ENCODE measurements at places on chromosomes 7 and 10.
A peak's percentile ranks its signal among the peaks of the same experiment; 100 is the strongest.

- peak; percentile 7 for DNase-seq
These were observed 41.8 kb upstream of the LRRC18 start for GRCh38 chr10:48981310-48981907.

DNA sequence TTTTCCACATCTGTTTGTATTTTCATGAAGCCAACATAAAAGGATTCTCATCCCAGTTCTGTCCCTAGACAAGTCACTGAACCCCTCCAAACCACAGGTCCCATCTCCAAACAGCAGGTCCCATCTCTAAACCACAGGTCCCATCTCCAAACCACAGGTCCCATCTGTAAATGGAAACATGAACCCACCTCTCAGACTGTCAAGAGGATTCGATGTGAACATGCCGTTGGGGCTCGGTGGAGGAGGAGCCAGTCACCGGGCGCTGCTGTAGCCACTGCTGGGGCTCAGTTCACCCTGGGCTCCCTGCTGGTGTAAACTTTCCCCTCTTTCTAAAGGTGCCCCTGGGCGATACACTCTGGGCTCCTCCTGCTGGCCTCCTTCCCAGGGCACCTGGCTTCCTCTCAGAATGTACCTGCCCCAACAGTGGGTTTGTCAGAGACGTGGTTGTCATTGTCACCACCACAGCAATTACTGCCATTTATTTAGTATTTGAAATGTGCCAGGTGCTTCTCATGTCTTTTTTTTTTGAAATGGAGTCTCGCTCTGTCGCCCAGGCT lies 13.0 kb downstream of the LHPP start:
- no peak for DNase-seq

GRCh38 chr7:92910976-92911375 lies 74.6 kb upstream of the CDK6 start:
- DNase-seq, result no peak

GRCh38 chr7:45031829-45032228 lies 31.8 kb downstream of the CCM2 start:
- DNase-seq, result no peak

GRCh38 chr10:10053051-10053450 lies 964.6 kb upstream of the CELF2 start:
- no peak for DNase-seq

GRCh38 chr7:40808378-40808942 lies 673.7 kb downstream of the SUGCT start:
- DNase-seq, result no peak

GRCh38 chr10:21525367-21526187 lies at the start of gene SKIDA1:
Gene SKIDA1 (minus strand): TSS chr10:21525682. CDS start chr10:21517822, 7,860 bp downstream.
- peak; percentile 92 for DNase-seq

DNA sequence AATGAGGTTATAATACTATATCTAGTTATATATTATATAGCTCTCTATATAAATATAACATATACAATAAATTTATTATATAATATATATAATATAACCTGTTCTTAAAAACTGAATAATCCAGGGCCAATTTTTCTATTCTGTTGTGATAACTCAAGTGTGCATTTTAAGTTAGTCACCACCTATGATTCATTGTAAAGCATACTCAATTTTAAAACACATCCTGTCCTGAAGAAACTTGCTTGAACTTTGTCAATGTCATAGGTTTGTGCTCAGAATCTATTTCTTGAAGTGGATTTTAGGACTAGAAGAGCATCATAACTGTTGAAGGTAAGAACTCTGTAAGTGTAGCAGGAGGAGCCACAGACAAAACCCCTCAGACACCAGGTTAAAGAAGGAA lies 1209.8 kb downstream of the REEP3 start:
- DNase-seq, result no peak

- no peak for DNase-seq
These were observed 12.8 kb upstream of the GNAT3 start for GRCh38 chr7:80524693-80525092.

DNA sequence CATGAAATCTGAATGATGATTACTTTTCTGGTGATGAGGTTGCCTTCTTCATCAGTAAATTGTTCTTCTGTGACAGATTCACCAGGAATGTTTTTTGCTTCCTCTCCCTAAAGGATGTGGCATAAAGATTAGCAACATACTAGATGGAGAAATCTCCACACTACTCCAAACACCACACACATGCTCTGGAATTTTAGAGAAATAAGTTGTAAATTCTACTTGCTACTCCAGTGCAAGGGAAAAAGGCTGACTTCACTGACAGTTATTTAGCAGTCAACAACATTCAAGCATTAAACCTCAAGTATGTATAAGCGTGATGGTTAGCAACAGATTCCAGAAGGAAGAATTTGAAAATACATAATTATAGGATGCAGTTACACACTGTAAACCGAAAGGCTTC lies 137.9 kb upstream of the CCDC6 start:
- DNase-seq, result no peak

DNA sequence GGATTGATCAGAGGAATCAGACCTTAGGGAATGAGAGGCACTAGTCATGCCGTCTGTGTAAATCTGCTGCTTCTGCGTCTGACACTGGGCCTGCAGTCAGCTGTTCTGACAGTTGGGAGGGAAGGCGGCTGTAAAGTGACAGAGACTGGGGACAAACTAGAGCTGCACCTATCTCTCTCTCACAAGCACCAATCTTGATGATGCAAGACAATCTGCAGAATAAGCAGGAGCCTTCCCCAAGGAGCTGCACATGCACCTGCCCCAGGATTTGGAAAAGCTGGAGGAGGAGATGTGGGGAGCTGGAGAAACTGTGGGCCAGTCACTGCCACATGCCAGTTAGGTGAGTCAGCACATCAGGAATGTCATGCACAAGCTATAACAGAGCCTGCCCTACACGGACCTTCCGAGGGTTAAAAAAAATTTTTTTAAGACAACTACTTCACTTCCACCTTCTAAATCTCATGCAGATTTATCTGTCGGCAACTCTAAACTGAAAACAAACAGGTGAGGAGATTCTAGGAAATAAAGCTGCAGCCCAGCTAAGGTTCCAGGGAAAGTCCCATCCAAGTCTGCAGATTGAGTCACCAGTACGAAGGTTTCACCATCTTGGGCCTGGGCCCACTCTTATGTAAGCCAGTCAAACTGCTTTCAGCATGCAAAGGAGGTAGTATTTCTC lies 39.2 kb downstream of the ENO4 start:
- DNase-seq, result no peak

DNA sequence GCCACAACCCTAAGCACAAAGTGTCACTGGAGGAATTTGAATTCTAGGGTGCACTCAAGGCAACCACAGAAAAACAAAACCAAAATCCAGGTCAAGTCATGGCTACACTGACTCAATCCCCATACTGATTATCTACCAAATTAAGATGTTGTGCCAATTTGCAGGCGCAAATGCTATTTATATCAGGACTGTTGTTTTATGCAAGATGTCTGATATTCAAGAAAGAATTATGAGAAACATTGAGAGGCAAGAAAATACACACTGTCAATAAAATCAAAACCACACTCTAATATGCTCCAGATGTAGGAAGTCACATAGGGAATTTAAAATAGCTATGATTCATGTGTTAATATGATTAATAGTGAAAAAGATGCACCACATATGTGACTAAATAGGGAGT lies 141.3 kb upstream of the MINDY3 start:
- no peak for DNase-seq

GRCh38 chr7:18491871-18492270 lies 3.7 kb upstream of the HDAC9 start:
- no peak for DNase-seq

DNA sequence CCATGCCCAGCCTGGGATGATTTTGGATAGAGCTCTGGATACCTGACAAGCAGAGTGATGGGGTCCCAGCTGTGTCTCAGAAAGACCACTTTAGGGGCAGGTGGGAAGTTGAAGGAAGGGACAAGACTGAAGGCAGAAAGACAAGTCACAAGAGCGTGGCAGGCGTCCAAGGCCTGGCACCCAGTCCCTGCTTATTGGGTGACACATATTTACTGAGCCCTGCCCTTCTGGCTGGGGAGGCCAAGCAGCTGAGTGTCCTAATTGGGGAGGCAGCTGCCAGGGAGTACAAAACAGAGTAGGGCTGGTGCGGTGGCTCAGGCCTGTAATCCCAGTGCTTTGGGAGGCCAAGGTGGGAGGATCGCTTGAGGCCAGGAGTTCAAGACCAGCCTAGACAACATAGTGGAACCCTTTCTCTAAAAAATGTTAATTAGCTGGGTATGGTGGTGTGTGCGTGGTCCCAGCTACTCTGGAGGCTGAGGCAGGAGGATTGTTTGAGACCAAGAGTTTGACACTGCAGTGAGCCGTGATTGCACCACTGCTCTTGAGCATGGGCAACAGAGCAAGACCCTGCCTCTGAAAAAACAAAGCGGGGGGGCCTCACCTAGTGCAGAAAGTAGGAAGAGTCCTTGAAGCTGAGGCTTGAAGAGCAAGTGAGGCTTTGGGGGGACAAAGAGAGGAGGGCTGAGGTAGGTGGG lies 53.0 kb upstream of the GTF2I start:
- DNase-seq, result no peak

DNA sequence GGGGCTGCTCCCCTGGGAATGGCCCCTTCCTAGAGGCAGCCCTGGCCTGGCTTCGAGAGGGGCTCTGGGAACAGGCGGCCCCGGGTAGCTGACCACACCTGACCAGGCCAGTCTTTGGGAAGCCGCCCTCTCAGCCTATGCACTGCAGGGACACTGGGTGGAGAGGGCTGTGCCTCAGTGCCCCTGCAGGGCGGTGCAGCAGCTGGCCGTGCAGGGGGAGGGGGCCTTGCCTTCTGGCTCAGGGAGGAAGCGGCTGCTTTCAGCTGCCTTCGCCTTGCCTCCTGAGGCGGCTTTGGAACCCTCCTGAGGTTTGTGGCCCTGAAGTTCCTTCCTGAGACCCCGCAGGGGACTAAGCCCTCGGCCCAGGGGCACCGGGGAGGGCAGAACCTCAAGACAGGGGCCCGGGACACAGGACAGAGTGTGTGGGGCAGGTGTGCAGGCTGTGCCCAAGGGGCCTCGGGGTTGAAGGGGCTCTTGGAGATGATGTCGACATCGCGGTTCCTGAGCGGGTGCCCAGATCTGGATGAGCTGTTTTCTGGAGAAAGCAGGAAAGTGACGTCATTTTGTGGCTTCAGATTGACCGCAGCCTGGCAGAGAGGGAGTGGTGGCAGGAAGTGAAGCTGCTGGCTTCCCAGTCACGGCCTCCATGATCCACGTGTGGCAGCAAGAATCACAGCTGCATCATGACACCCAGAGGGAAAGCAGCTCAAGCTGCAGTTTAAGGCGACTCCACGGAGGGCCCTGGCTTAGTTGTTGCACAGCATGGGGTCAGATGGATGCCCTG lies 17.7 kb downstream of the ADAM8 start:
- DNase-seq, result peak; percentile 96

GRCh38 chr7:11193131-11193867 lies 219.6 kb downstream of the PHF14 start:
- DNase-seq, result no peak

DNA sequence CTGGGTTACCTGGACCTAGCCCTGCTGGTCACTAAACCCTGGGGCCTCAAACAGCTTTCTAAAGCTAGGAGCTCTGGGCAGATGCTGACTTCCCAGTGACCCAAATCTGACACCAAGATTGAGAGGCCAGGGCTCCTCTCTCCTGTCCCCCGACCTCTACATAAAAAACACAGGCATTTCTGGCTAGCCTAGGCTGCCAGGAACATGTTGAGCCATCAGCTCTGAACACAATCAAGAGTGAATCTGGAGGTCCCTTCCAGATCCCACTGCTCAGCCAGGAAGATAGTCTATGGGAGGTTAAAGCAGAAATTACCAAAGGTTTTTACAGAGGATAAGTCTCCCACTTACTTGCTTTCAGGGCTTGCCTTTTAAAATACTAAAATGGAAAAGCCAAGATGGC lies 22.1 kb upstream of the PDE1C start:
- no peak for DNase-seq

DNA sequence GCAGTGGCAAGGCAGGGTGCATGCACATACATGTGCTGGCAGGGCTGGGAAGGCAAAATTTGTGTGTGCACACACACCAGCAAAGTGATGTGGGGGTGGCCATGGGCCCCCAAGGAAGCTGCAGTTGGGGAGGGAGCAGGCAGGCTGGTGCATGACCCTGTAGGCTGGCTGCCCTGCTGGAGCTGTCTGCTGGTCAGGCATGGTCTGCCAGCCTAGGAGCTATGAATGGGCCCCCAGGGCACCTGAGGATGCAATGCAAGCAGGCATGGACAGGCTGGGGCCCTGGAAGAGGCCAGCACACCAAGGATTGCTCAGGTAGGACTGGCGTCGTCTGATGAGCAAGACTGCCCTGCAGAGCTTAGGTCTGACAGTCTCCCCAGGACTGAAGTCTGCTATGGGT lies 18.2 kb upstream of the PPP1R3A start:
- no peak for DNase-seq

Data from GDM1 (cell line).